ENCODE measurements at places on chromosomes 6 and 20.
A peak's percentile ranks its signal among the peaks of the same experiment; 100 is the strongest.

DNA sequence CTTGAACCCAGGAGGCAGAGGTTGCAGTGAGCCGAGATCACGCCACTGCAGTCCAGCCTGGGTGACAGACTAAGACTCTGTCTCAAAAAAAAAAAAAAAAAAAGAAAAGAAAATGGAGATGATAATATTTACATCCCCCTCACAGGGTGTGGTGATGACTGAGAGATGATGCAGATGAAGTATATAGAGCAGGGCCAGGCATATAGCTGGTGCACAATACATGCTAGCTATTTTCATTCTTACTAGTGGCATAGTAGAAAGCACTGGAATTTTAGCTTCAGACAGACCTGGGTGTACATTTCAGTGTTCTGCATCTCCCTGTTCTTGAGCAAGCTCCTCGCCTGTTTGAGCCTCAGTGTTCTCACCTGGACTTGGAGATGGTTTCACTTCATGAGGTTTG is 36.9 kb downstream of the CEBPB start:
- no peak for DNase-seq

DNA sequence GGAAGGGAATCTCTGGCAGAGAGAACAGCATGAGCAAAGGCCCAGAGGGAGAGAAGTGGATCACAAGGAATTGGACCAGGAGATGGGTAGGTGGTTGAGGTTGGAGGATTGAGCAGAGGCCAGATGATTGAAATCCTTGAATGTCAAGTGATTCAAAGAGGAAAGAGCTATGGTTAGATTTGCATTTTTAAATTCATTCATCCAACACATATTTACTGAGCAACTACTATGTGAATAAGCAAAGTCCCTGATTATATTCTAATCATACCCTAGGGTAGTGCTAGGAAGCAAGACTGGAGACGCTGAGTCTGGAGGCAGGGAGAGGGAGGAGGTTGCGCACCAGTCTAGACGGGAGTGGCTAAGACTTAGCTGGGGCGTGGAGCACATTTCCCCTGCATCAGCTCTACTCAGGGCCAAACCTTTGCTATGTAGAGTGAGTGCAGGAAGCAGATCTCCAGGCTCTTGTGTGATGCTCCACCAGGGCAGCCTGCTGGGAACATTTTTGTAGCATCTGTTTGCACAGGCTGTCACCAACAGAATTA is 40.2 kb downstream of the EYA2 start:
- no peak for DNase-seq

- no peak for DNase-seq
These were observed 115.4 kb downstream of the SLX4IP start for GRCh38 chr20:10550204-10551118.

GRCh38 chr20:2691127-2691526 is 1.5 kb upstream of the EBF4 start:
- DNase-seq: no peak

- DNase-seq: no peak
These were observed 348.0 kb upstream of the JARID2 start for GRCh38 chr6:14897831-14898230.

GRCh38 chr20:62045118-62045517 is 20.6 kb downstream of the TAF4 start:
- no peak for DNase-seq

DNA sequence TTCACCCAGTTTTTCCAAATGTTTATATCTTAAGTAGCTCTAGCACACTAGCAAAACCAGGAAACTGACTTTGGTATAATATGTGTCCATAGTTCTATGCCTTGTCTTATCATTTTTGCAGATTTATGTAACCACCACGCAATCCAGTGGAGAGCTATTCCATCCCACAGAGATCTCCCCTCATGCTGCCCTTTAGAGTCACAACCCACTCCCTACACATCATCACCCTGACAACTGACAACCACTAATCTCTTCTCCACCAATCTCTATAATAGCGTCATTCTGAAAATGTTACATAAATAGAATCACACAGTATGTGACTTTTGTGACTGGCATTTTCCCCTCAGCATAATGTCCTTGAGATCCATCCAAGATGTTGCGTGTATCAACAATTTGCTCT is 29.1 kb downstream of the HLA-DRB5 start:
- DNase-seq: no peak

- no peak for DNase-seq
These were observed 83.5 kb downstream of the SCML4 start for GRCh38 chr6:107740496-107741190.

DNA sequence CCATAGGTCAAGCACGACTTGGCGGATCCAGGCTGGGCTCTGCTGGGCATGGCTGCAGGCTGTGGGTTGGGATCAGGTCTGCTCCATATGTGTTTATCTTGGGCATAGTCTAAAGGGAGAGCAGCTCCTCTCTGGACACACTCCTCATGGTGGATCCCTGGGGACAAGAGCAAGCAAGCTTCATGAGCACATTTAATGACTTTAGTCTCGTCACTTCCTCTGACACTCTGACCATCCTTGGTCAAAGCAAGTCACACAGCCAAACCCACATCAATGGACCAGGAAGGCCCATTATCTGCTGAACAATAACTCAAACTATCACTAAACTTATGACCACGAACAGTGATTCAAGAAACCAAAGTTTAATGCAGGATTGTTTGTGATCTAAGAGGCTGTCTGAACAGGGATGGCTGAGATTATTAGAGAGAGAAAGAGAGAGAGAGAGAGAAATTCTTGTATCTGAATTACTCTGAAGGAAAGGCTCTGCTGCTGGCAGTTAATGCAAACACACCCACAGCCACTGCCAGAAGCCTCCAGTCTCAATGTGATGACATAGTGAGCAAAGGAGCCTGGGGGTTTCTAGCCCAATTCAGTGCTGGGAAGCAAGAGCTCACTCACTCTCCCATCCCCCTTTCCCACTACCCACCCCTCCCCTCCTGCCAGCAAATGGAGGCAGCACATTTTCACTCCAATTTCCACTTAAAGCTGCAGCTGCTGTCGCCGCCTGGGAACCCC is 490.2 kb upstream of the SULF2 start:
- DNase-seq: peak; percentile 41

All from fibroblast of mammary gland (primary cell).